ENCODE measurements at places on chromosomes 2 and 18. TPM values are rescaled to one million over a fixed set of nuclear protein-coding genes. Genes with fewer than 3 reads are reported as not detected.

GRCh38 chr18:31821545-31822171 is 61.0 kb upstream of the SLC25A52 start:
- H3K4me1 ChIP-seq: no peaks in the 10 kb centered on the region
- H3K27me3 ChIP-seq: no peaks in the 10 kb centered on the region
- H3K4me3 ChIP-seq: no peak overlapping the region
- no peaks in the 10 kb centered on the region for H3K36me3 ChIP-seq
- no peak overlapping the region for H3K27ac ChIP-seq

DNA sequence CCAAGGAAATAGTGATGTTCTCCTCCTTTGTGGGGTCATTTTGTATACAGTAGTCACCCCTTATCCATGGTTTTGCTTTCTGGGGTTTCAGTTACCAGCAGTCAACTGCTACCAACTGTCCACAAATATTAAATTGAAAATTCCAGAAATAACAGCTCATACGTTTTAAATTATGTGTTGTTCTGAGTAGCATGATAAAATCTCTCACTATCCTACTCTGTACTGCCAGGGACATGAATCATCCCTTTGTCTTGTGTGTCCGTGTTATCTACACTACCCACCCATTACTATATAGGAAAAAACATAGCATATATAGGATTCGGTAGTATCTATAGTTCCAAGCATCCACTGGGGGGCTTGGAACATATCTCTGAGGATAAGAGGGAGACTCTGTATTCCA is 120.9 kb upstream of the DCC start:
- no peaks in the 10 kb centered on the region for H3K4me1 ChIP-seq
- H3K27ac ChIP-seq: no peak overlapping the region
- H3K36me3 ChIP-seq: no peaks in the 10 kb centered on the region
- H3K4me3 ChIP-seq: no peak overlapping the region
- H3K27me3 ChIP-seq: no peaks in the 10 kb centered on the region
- no peak for DNase-seq

CRYGD gene
- total RNA-seq: not detected

GRCh38 chr2:112957511-112957910 is 20.3 kb upstream of the IL36G start:
- DNase-seq: no peak
- no peaks in the 10 kb centered on the region for H3K4me1 ChIP-seq

- no peak for DNase-seq
Measured at GRCh38 chr18:57057890-57058289, 89.0 kb upstream of the BOD1L2 start.

DNA sequence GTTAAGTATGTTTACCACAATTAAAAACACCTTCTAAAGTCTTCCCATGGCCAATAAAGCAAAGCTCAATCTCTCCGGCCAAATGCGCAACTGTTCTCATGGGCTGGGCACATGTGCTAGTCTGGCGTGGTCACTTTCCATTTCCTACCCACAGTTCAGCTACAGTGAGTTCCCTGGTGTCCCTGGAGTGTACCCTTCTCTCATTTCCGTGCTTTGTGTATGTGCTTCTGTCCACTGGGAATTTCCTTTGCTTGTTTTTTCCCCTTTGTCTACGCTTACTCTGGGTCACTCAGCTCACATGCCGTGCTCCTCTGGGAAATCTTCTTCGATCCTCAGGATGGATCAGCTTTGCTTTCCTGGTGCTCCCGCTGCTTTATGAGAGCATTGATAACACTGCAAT is 69.6 kb upstream of the GYPC start:
- no peaks in the 10 kb centered on the region for H3K36me3 ChIP-seq
- H3K27ac ChIP-seq: no peak overlapping the region
- no peaks in the 10 kb centered on the region for H3K4me1 ChIP-seq

- H3K36me3 ChIP-seq: no peaks in the 10 kb centered on the region
- no peak for DNase-seq
- no peaks in the 10 kb centered on the region for H3K27me3 ChIP-seq
- no peaks in the 10 kb centered on the region for H3K4me1 ChIP-seq
Measured at GRCh38 chr2:170404846-170405245, 226.9 kb downstream of the MYO3B start.

DNA sequence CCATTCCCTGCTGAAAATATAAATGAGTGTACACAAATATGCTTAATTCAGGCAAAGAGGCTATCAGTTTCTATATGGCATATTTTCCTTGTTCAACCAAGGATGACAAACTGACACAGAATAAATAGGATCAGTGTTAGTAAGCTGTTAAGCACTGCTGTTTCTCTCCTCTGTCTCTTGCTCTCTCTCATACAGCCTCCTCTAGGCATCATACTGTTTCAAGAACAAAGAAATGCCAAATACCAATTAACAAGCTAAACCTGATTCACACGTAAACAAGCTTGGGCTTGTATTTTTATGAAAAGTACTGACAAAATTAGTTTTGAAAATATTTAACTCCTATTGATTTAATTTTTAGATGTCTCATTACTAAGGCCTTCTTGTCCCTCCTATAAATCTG is 1027.2 kb upstream of the ACVR2A start:
- no peaks in the 10 kb centered on the region for H3K36me3 ChIP-seq
- DNase-seq: no peak
- H3K27me3 ChIP-seq: no peaks in the 10 kb centered on the region
- no peak overlapping the region for H3K4me3 ChIP-seq
- H3K27ac ChIP-seq: no peak overlapping the region
- no peaks in the 10 kb centered on the region for H3K4me1 ChIP-seq
